Fibroblast of lung (primary cell): ENCODE measurements at places on chromosomes 2 and 18. TPM values are rescaled to one million over a fixed set of nuclear protein-coding genes. Genes with fewer than 3 reads are reported as not detected.

GRCh38 chr2:14626873-14627272 lies 5.6 kb upstream of the LRATD1 start:
- no peak for DNase-seq

DNA sequence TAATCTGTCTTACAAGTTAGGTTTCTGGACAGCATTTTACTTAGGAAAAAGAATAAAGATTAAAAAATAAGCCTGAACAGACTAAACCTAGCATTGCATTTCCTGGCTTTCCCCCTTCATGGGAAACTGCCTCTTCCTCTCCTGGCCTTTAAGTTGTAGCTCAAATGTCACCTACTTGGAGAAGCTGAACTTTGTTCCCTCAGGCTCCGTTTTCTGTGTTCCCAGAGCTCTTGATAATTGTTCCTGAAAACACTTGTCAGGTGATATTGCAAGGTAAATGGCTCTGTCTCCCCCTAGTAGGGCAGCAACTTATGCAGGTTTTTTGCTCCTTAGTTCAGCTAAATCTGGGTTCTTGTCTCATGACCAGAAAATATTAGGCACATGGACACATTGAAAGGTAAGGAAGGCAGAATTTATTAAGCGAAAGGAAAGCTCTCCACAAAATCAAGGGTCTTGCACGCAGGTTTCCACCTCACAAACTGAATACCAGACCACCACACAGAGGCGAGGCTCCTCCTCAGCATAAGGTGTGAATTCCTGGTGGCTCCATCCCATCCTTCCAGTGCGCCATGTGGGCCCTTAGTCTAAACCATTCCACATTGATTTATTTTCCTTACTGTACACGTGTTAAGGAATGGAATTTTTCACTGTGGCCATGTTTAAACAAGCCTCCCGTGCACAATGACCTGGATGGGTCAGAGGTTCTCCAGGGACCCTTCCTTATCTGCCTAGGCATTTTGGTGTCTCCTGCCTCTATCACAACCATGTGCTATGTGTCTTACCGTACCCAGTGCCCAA lies 229.3 kb downstream of the HNMT start:
- DNase-seq: no peak

DNA sequence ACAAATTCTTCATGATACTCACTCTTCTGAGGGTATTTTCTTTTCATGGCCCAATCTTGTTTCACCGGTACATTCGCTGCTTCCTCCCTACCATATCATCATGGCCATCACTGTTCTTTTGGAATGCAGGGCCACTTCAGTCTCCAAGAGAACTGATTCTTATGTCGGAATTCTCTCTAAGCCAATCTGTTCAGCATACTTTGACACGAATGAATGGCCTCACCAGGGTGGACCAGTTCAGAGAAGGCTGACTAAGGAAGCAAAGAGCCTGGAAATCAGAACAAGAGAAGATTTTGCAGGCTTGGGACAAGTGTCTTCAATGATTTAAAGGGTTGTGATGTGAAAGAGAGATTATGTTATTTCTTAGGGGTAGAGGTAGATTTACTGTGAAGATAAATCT lies 5.0 kb upstream of the EPB41L5 start:
- no peak for DNase-seq

GRCh38 chr18:44912740-44913478 lies 232.2 kb downstream of the SETBP1 start:
- no peak for DNase-seq

DNA sequence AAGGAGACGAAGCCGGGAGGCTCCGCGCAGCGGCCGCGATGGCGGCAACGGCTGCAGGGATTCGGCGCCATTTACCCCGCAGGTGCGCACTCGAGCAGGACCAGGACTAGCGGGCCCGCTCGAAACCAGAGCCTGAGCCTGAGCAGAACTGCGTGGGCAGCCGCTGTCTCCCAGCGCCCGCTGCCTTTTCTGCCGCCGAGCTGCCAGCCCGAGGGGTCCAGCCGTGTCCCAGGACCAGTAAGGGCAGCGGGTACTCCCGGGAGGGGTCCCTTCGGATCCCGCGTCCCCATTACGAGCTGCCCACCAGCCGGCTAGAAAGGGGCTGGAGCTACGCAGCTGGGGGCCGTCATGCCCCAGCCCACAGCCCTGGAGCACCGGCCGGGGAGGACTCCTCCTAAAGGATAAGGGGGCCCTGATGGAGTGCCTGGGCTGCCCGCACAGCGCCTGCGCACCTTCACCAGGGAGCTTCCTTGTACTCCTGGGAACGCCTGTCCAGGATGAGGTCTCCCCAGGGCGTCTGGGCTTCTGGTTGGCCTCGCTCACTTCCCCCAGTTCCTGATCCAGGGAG lies 9.9 kb downstream of the ALPP start:
- DNase-seq: no peak

DNA sequence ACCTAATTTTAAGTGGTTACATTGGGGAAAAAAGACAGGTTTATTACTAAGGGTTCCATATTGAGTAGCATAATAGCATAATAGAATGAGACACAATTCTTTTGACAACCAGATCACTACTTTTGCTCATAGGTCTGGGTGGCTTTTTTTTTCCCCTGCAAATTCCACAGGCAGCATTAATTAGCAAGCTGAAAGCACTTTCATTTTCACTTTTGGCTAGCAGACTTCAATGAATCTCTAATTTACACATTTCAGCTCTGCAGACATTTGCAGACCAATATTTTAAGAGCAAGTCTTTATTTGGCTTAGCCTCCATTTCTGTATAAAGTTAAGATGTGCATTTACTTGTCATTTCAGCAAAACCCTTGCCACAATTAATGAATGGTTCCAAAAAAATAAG lies 185.5 kb downstream of the NOL4 start:
- peak; percentile 20 for DNase-seq

Gene TUBA4B
- not detected in 2 replicates for total RNA-seq

Gene CNTNAP5
- total RNA-seq: not detected in 2 replicates
